ENCODE measurements at places on chromosomes 7 and 10.

- DNase-seq, result no peak
Observed at GRCh38 chr7:84700563-84701370, 486.1 kb downstream of the SEMA3D start.

DNA sequence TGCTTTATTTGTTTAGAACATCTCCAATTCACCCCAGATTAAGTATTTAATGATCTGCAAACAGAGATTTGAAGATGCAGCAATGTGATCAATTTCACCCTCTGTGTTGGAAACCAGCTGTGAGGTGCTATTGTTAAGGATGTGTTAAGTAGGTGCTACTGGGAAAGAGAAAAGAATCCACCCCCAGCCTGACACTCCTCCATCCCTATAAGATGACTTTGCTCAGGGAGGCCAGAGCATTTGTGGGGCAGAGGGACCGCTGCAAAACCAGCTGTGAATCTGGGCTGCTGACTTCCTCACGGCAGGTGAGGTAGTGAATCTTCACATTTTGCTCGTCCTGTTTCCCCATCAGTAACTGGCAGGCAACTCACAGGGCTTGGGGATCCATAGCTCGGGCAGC is 297.5 kb downstream of the GFRA1 start:
- no peak for DNase-seq

GRCh38 chr10:70970830-70971229 is 82.5 kb upstream of the PCBD1 start:
- DNase-seq, result no peak

DNA sequence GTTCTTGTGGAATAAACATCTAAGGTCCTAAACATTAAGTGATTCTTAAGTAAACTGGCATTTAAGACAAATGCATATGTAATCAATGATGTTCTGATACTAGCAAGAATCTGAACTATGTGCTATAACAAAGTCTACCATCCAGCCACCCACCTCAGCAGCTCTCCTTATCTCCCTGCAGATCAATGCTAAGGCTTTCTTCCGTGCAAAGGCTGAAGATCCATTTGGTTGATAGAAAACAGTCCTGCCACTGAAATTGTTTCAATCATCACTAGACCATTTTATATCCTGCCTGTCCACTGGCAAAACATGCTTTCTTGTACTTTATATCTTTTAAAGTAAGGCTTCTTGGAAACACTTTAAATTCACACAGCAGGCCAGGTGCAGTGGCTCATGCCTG is 6.3 kb upstream of the SMKR1 start:
- DNase-seq, result no peak

DNA sequence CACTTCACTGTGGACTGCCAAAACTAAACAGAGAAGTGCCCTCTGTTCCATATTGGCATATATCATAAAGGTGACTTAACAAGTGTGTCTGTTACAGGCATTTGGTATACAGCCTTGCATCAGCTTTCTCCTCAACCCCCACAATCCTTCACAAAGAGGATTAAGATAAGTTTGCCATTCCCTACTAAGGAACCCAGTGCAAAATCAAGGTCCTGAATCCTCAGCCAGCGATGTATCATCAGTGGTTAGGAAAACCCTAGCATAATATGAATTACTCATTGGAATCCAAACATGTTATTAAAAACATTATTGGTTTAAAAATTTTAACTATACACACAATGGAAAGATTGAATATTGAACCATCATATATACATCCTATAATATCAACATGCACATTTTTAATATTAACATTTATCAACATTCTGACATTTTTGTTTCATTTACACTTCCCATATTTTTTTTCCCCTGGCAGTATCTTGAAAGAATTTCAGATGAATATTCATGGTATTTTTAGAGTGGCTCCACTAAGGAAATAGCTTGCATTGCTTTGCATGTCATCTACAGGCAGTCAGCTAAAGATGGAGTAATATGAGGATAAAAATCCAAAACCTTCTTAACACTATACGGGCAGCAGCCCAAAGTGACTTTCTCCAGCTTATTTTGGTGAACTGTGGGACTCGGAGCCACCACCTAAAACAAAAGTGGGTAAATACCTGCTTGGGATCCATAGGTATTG is 215.6 kb upstream of the CHRM2 start:
- no peak for DNase-seq

All from left hindlimb (tissue), 1 donor.